ENCODE measurements at places on chromosomes 5 and 9. TPM values are rescaled to one million over a fixed set of nuclear protein-coding genes. Genes with fewer than 3 reads are reported as not detected.

DNA sequence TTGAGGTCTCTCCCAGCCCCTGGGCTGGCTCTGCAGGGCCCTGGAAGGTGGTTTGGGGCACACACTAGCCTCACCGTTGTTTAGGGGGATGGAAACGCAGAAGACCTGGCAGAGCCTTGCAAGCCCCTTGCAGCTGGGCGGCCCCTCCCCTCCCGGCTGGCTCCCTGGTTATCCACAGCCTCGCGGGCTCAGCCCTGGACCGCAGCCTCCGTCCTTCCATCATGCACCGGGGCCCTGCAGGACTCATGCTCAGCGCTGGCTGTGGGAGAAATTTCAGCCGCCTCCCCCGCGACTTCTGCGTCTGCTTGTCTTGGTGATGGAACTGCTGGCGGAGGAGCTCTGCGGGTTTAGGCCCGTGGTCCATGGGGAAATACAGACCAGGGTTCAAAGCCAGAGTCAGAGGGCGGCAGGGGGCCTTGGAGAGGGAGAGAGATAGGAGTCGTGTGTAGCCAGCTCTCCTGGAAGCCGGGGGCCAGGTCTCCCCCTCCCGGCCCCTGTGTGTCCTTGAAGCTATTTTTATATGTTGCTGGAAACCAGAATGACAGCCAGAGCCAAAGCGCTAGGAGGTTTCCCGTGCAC, 75.8 kb upstream of the IER5L start:
- peak; percentile 36 for DNase-seq

GRCh38 chr5:82312373-82312856, 34.3 kb upstream of the RPS23 start:
- peak; percentile 84 for DNase-seq

GRCh38 chr5:83957188-83957587, 236.5 kb upstream of the HAPLN1 start:
- DNase-seq = no peak

AMBP gene
- polyA plus RNA-seq = not detected

KCNV2 gene
- polyA plus RNA-seq = 0.14 TPM

KCTD16 gene
- 0.10 TPM for polyA plus RNA-seq

PDCD1LG2 gene
- 2.7 TPM for polyA plus RNA-seq

CTXN3 gene
- polyA plus RNA-seq = 1.8 TPM

All from muscle of back (tissue), 13 donors.